H4 (cell line): ENCODE measurements at places on chromosomes 7 and 10. TPM values are rescaled to one million over a fixed set of nuclear protein-coding genes. Genes with fewer than 3 reads are reported as not detected.
A peak's percentile ranks its signal among the peaks of the same experiment; 100 is the strongest.

Gene ARHGEF35
- 0.43 and 0.93 TPM in 2 replicates for total RNA-seq

DNA sequence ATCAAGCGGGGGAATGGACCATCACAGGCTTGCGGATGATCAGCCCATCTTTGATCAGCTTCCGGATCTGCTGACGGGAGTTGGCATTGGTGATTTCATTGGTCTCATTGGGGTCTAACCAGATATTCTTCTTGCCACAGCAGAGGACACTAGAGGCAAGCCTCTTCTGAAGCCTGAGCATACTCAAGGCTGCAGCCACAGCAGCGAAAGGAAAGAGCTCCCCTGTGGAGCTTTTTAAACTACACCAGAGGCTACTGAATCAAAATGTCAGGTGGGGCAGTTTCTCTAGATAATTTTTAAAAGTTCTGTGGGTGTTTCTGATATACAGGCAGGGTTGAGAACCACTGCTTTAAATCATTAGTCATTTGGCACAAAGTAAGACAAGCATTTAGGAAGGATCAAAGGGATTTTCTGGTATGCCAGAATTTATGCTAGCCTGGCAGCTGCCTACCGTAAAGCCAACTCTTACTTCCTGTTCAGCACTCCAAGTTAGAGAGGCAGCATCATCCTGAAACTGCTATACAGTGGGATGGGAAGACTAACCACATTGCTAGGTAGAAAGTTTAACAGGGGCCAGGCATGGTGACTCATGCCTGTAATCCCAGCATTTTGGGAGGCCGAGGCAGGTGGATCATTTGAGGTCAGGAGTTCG lies 7.0 kb downstream of the NAPEPLD start:
- DNase-seq = peak; percentile 57

GRCh38 chr10:117470733-117471132 lies 71.8 kb upstream of the EMX2 start:
- no peak for DNase-seq

Gene RBM20
- total RNA-seq = 4.2 and 4.6 TPM in 2 replicates

Gene FBXL13
- 0.08 and 0.50 TPM in 2 replicates for total RNA-seq

- DNase-seq = no peak
Observed at GRCh38 chr10:88551246-88551645, 31.9 kb downstream of the RNLS start.

Gene SPRN
- total RNA-seq = not detected in 2 replicates

GRCh38 chr10:88987243-88987725 lies 3.3 kb upstream of the FAS start:
- no peak for DNase-seq

GRCh38 chr7:26603631-26604030 lies 260.8 kb downstream of the SKAP2 start:
- DNase-seq = peak; percentile 81

DNA sequence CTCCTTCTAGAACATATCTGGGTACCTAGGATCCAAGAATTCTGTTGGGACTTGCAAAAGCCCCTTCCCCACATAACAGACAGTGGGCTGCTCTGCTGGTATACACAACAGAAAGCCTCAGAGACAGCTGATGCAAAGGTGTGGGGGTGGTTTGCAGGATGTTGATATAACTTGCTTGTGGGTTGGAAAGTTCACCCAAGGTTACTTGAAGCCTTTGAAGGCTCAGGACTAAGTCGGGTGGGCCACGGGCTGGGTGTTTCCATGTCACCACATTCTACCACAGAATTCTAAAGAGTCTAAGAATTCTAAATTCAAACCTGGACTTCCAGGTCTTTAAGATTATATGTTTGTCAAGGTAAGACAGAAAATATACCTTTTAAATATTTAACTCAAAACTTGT lies 7.4 kb upstream of the NRCAM start:
- no peak for DNase-seq

DNA sequence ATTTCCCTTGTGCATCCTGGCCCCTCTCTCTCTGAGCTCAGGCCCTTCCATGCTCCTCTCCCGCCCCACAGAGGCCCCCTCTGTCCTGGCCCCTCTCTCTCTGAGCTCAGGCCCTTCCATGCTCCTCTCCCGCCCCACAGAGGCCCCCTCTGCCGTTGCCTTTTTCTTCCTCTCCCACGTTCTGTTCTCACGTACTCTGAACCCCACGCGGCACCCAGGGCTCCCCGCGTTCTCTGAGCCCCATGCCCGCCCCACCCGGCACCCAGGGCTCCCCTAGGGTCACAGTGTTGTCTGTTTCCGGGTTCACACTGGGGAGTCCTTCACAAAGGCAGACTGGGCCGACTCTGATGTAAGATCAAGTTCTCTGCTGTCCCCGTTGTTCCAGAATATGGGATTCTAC lies 336.8 kb downstream of the DNAJB6 start:
- DNase-seq = no peak

- DNase-seq = peak; percentile 100
Observed at GRCh38 chr7:55065079-55065478, 46.3 kb downstream of the EGFR start.

Gene HELLS
- 32.2 and 94.1 TPM in 2 replicates for total RNA-seq

- no peak for DNase-seq
Observed at GRCh38 chr10:101563497-101564040, 24.5 kb downstream of the POLL start.

DNA sequence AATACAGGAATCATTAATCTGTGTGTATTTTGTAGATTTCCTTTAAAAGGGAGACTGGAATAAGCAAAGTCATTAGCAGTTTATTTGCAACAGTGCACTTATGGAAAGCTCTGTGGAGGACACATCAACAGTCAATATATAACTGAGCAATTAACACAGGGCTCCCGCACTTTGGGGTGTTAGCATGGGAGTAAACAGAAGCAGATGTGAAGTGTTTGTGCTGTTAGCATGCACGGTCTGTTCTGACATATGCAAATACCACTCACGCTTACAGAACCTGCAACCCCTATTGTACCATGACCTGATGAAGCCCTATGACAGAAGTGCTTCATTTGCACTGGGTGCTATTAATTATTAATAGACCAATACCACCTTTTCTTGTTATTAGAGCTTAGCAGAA lies 118.9 kb downstream of the PPP1R3A start:
- DNase-seq = no peak

- no peak for DNase-seq
Observed at GRCh38 chr10:127657056-127657455, 79.9 kb upstream of the FOXI2 start.

Gene PDGFA
- total RNA-seq = 37.3 and 38.6 TPM in 2 replicates

GRCh38 chr10:3104251-3104918 lies 37.0 kb downstream of the PFKP start:
- DNase-seq = no peak

GRCh38 chr10:13971601-13972475 lies 358.9 kb downstream of the FRMD4A start:
- DNase-seq = no peak

DNA sequence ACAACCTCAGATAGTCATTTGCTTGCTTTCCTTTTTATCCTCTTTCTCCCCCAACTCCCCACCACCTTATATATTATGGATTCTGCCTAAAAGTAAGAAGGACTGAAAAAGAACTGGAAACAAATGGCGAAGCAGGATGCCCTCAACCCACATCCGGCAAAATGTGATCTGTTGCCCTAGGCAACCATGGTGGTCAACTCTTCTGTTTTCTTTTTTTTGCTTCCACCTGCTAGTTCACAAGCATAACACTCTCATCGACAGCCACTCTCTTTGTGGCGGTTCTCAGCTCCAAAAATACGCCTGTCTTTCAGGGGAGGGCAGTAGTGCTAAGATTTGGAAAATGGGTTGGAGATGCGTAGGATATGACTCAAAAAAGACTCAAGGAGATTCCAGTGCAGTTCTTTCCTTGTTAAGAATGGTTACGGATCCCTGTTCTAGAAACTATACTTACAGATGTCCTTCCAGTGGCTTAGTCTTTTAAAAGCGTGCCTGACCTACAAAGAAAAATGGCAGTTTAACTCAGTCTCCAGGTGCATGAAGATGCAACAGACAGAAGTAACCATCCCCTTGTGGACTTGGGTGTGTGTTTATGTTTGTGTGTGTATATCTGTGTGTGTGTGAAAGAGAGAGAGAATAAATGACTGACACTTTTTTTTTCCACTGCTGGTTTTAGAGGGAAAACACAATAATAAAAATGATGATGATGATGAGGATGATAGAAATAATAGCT lies 10.7 kb downstream of the APBB1IP start:
- no peak for DNase-seq

Gene ARMC3
- total RNA-seq = not detected in 2 replicates

DNA sequence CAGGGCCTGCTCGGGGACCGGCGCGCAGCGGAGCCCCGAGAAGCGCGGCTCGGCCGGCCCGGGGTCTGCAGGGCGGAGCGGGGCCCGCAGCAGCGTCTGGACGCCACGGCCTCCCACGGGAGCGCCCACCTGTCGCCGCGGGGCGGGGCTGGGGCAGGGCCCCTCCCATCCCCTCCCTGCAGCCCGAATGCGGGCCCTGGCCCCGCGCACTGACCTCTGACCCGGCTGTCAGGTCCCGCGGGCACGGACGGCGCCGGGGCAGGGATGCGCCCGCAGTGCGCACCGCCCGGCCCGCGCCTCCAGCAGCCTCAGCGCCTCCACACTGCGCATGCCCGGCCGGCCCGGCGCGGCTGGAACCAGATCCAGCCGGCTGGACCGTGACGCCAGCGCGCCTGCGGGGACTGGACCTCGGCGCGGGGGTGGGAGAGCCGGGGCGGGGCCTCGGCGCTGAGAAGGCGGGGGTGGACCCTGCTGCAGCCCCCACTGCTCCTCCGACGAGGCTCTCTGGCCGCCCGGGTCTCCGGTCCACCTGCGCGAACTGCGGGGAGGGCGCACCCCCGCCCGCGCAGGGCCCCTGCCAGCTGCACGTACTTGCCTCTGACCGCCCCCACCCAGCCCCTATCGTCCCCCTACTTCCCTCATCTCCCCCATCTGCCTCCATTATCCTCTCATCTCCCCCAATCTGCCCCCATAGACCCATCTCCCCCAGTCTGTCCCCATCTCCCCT lies 16.1 kb upstream of the GPR146 start:
- DNase-seq = peak; percentile 96

GRCh38 chr7:24025765-24026164 lies 258.2 kb upstream of the NPY start:
- no peak for DNase-seq

GRCh38 chr7:41955893-41956675 lies 253.2 kb upstream of the INHBA start:
- DNase-seq = peak; percentile 100

Gene TMEM248
- 117 and 142 TPM in 2 replicates for total RNA-seq

Gene AKR1C8
- total RNA-seq = 0.08 and 0.12 TPM in 2 replicates

- no peak for DNase-seq
Observed at GRCh38 chr7:90710466-90710850, 114.3 kb downstream of the CDK14 start.

DNA sequence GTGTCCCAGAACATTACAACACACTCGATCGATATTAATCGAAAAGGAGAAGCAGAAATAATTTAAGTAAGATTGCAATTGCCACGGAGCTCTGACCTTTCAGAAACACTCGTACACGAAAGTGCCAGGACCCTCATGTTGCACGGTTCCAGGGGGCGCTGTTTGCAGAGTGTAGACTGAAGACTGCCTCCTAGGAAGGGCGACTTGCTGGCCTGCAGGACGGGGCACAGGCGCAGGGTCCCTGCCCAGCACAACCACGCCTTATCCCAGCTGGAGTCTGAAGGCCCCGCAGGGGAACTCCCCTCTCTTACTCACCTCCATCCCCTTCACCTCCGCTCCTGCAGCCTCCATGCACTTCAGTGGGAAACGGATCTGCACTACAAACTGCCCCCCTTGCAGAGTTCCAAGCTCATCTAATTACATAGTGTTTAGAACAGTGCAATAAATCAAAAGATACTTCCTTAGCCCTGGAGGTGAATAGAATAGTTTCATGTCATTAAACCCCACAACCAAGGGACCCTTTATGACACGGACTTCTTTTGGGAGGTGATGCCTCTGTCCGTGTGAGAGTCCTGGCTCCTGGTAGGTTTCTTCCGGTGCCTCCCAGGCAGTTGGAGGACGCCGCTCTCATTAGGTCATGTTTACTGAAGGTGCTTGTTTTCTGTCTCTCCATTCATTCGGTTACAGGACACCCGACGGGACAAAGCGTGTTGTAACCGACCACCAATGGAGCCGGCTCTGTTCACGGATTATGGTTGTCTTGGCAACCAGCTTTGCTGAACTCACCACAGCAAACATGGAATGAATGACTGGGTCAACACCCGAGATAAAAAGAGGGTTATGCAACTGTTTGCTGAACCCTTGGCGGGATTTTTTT lies 262.2 kb downstream of the BAMBI start:
- DNase-seq = peak; percentile 93

DNA sequence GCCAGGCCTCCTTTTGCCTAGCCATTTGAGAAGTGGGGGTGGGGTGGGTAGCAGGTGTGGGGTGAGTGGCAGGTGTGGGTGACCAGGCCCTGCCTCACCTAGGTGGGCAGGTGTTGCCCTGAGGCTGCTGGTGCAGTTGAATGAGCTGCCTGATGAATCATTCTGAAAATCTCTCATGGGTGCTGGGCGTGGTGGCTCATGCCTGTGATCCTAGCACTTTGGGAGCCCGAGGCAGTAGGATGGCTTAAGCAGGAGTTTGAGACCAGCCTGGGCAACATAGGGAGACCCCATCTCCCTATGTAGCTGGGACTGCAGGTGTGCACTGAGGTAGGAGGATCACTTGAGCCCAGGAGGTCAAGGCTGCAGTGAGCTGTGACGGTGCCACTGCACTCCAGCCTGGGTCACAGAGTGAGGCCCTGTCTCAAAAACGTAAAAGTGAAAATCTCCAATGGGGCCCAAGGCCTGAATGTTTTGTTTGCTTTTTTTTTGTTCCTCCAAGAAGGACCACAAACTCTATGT lies 17.7 kb downstream of the TSPAN14 start:
- DNase-seq = no peak

Gene LRRN3
- 0.02 and 0.18 TPM in 2 replicates for total RNA-seq

DNA sequence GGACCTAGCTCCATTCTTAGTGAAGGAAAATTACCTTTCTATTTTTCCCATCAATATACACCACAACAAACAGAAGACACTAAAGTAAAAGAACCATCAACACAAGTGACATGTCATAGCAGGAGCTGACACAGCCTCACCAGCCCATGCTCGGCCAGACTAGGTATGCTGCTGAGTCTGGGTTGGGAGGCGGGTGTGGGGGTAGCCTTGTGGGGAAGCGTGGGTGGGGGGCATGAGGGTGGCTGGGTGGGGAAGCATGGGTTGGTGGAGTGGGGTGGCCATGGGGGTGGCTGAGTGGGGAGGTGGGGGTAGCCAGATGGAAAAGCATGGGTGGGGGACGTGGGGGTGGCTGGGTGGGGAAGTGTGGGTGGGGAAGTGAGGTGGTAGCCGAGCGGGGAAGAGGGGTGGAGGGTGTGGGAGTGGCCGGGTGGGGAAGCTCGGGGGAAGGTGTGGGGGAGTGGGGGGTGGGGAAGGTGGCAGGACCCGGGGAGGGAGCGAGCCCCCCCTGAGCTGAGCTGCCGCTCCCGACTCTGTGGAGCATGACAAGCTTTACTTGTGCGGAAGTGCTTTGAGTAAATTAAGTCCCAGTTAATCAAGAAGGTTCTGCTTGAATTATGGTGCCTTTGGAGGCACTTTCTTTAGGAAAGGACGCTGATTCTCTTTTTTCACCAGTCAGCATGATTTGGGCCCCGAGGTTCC lies 294.6 kb upstream of the ZNF32 start:
- no peak for DNase-seq

Gene PNLIPRP3
- total RNA-seq = not detected in 2 replicates
